Activated T-cell treated with anti-CD3 and anti-CD28 coated beads for 24 hours (primary cell): ENCODE measurements at places on chromosomes 13 and 19.

GRCh38 chr13:41054212-41054877, 7.0 kb upstream of the WBP4 start:
- peak; percentile 24 for DNase-seq

- DNase-seq, result no peak
Observed at GRCh38 chr13:48096670-48097069, 1.8 kb upstream of the MED4 start.

DNA sequence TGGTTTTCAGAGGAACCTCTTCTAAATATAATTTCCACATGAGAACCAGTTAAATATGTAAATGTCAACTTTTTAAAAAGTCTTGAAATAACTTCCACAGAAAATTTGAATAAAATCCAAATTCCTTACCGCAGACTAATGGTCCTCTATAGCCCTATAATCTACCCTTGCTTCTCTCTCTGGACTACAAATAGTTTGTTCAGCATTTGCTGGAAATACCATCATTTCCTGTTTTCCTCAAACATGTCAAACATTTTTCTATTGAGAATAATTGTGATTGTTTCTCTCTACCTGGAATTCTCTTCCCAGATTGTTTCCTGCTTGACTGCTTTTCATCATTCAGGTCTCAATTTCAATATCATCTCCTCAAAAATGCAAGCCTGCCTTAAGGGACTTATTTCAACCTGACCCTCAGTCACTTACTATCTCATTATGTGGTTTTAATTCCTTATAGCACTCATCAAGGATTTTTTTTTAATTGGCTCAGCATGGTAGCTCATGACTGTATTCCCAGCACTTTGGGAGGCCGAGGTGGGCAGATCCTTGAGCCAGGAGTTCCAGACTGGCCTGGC, 898.9 kb upstream of the MIR17HG start:
- no peak for DNase-seq

DNA sequence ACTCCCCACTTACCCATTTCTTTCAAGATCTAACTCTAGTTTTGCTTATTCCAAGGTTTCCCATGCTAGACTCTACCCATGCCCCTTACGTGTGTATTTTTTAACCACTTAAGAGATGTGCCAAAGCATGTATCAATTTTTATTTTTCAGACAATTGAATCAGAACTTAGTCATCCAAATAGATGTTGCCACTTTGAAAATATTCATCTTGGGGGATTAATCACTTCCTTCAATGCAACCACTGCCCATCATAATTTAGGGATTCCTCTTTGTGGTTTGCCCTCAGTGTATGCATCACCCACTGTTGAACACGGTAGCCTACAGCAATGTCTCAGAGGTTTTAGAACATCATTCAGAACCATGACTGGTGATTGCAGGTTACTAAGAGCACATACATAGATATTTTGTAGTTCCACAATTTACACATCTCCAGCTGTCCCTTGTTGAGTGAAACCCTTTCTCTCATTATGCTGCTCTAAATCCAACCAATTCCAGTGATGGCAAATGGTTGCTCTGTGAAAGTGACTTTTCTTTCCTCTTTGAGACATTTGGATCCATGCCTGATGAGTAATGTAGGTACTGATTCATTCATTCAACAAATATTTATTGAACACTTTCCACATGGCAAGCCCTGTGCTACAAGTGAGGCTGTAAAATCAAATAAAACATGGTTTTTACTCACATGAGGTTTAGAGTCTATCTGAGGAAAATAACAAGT, 60.6 kb upstream of the SERP2 start:
- DNase-seq, result no peak

GRCh38 chr13:46963904-46964303, 67.1 kb upstream of the HTR2A start:
- DNase-seq, result no peak

GRCh38 chr13:84925443-84925842, 873.8 kb downstream of the SLITRK6 start:
- DNase-seq, result no peak

GRCh38 chr13:106230450-106230849, 305.0 kb downstream of the EFNB2 start:
- no peak for DNase-seq

DNA sequence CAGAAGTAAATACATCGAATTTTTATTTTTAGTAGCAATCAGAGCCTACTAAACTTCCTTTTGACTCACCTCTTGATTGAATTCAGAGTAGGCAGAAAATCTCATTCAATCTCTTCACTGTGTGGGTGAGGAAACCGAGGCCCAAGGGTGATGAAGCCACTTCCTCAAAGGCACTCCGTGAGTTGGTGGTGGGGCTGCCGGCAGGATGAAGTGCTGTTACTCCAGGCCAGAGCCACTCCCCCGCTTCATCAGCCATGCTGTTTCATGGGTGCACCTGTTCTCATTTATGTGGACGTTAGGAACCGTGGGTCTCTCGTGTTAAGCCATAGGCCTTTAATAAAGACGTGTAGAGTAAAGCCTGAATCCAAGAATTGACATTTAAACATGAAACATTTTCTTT, 13.2 kb downstream of the ING1 start:
- peak; percentile 53 for DNase-seq

DNA sequence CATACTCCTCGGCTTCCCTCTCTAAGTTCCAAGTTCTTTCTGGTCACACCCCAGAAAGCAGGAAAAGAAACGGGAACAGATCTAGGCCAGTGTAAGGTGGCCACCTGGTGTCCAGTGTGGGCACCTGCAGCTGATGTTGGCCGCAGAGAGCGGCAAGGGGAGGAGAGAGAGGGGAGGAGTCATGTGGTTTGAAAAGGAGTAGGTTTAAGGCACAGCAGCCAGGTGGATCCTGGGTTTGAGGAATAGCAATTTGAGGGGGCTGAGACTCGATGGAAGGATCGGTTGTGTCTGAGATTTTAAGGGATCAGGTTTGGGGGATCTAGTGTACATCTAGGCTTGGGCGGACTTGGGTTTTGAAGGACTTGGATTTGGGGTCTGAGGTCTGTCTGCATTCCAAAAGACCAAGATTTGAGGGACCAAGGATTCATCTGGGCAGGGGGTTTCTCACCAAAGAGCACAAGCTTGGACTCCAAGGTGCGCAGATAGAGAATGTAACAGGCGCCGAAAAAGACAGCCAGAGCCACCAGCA, 1.2 kb downstream of the RABAC1 start:
- no peak for DNase-seq

- no peak for DNase-seq
Observed at GRCh38 chr19:19276386-19276785, 3.3 kb upstream of the TM6SF2 start.

DNA sequence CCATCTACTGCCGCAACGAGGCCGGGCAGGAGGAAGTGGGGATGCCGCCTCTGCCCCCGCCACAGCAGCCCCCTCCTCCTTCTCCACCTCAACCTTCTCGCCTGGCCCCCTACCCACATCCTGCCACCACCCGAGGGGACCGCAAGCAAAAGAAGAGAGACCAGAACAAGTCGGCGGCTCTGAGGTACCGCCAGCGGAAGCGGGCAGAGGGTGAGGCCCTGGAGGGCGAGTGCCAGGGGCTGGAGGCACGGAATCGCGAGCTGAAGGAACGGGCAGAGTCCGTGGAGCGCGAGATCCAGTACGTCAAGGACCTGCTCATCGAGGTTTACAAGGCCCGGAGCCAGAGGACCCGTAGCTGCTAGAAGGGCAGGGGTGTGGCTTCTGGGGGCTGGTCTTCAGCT, 3.4 kb upstream of the NUP62 start:
- no peak for DNase-seq

- no peak for DNase-seq
Observed at GRCh38 chr13:52737451-52737850, 2.2 kb downstream of the CNMD start.

DNA sequence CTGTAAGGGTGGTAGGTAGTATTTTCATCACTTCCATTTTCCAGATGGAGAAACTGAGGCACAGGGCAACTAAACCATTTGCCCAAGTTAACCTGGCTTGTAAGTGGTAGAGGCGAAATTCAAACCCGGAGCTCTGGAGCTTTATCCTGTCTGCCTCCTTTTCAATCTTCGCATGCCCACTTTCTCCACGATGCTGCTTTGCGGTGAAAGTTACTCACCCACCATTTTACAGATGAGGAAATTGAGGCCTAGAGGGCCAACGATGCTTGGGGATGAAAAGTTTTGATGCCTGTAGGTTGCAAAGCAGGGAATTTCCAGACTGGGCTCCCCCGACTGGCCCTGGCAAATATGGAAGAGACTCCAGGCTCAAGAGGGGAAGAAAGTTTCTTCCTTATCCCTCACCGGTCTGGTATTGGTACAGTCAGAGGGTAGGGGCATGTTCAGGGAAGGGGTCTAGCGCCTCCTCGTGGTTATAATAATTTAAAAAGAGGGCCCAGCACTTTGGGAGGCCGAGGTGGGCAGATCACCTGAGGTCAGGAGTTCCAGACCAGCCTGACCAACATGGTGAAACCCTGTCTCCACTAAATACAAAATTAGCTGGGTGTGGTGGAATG, 1.9 kb upstream of the SH2D3A start:
- no peak for DNase-seq

DNA sequence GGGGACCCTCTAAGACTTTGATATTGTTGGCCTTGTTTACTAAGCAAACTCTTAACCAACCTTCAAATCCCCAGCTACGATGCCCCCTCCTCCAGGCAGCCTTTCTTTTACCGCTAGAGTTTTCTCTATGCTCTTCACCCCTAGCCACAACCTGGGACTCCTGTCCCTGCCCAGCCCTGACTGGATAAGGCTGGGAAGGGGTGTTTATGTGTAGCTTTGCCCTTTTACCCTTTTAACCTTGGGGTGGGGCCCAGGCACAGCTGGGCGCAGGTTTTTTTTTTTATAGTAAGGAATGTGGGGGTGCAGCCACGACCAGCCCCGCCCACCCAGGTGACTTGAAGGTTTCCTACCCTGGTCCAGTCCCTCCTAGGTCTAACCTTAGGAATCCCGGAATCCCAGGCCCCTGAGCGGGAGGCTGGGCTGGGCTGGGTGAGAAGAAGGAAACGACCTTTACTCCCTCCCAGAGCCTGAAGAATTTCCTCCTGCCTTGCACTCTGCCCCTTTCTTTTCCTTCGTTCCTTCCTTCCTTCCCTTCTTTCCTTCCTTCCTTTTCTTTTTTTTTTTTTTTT, 12.2 kb downstream of the TJP3 start:
- no peak for DNase-seq

DNA sequence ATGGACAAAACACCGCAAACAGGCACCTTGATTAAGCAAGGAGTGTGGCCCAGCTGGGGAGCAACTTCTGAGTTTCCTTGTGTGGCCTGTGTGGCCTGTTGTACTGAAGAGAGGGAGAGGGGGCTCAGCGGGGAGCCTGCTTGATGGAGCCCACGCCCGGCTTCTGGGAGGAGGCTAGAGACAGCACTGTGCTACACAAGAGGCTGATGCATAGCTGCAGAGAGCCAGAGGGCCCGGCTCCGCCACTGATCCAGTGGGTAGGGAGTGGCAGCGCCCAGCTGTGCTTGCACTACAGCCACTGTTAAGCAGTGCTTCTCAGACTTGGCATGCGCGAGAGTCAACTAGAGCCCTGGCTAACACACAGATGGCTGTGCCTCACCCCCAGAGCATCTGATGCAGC, 19.0 kb downstream of the LYL1 start:
- DNase-seq, result no peak

- DNase-seq, result no peak
Observed at GRCh38 chr13:65133094-65133493, 2097.0 kb downstream of the PCDH9 start.

DNA sequence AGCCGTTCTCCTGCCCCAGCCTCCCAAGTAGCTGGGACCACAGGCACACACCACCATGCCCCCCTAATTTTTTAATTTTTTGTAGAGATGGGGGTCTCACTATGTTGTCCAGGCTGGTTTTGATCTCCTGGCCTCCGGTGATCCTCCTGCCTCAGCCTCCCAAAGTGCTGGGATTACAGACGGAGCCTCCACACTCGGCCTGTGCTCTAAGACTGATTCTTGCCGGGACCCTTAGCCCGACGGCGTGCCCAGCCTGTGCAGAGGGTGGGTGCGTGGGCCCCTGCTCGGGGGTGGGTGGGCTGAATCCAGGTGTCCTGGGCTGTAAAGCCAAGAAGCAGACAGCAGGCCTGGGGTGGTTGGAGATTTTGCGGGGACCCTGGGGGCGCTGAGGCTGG, 64.3 kb downstream of the GADD45B start:
- no peak for DNase-seq

GRCh38 chr13:99289674-99290337, 17.4 kb downstream of the GPR183 start:
- no peak for DNase-seq

GRCh38 chr13:46359714-46360113, 27.3 kb downstream of the RUBCNL start:
- no peak for DNase-seq

DNA sequence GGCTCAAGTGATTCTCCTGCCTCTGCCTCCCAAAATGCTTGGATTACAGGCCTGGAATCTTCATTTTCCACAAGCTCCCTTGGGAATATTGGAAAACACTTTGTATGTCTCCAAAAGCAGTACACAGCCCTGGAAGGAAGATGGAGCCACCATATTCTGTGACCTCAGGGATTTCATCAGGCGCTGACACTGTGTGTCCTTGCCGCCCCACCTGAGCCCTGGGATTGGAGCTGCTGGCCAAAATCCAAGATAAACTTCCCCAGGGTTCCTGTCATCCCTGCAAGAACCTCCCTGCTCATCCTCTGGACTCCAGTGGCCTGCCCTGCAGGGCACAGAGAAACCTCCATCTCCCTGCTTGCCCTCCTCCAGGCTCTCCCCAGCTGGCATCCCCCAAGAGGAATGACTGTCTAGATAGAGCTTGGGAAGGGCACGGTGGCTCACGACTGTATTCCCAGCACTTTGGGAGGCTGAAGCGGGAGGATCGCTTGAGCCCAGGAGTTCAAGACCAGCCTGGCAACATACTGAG, 1.3 kb upstream of the GNG7 start:
- DNase-seq, result no peak

DNA sequence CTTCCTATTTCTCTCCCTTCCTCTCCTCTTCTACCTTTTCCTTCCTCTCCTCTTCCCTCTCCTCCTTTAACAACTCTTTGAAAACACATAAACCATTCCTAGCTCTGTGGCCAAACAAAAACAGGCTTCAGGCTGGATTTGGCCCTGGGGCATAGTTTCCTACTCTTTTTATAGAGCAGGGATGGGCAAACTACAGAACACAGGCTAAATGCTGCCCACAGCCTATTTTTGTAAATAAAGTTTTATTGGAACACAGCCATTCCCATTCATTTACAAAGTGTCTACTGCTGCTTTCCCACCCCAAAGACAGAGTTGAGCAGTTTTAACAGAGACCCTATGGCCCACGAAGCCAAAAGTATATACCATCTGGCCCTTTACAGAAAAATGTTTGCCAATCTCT, 35.4 kb downstream of the LHFPL6 start:
- no peak for DNase-seq

- DNase-seq, result no peak
Observed at GRCh38 chr13:61146571-61146970, 269.1 kb downstream of the PCDH20 start.

DNA sequence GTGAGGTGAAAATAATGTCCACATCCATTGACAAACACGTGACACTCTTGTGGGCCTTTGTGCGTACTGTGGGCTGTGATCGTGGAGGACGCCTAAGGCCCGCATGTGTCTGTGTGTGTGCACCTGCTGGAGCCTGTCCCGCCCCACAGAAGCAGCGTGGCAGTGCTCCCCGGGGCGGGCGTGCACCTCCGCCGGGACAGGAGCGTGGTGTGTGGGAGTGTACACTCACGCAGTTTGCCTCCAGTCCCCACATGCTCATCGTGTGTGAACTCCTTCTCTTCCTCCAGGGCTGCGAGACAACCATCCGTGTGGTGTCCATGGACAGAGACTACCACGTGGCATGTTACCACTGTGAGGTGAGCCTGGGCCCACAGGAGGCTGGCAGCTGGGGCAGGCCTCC, 13.9 kb downstream of the WTIP start:
- no peak for DNase-seq
